ENCODE measurements at places on chromosomes 11 and 22. TPM values are rescaled to one million over a fixed set of nuclear protein-coding genes. Genes with fewer than 3 reads are reported as not detected.

The PARVG gene
- 50.6 TPM for total RNA-seq

The C11orf52 gene
- total RNA-seq = not detected

The UBQLNL gene
- total RNA-seq = 0.18 TPM

The EIF4G2 gene
- total RNA-seq = 1,108 TPM

The MS4A12 gene
- not detected for total RNA-seq

The TIMP3 gene
- total RNA-seq = not detected

The KRTAP5-2 gene
- not detected for total RNA-seq

The PCNX3 gene
- 55.2 TPM for total RNA-seq

The KDELR3 gene
- total RNA-seq = 1.3 TPM

The P2RY2 gene
- total RNA-seq = not detected

The NLRP6 gene
- total RNA-seq = 5.2 TPM

The CHRM1 gene
- total RNA-seq = not detected

The CCDC188 gene
- total RNA-seq = not detected

The BTBD18 gene
- not detected for total RNA-seq

- peaks cover 6% of the 10 kb centered on the region for H3K36me3 ChIP-seq
- no peak overlapping the region for H3K4me3 ChIP-seq
- H3K4me1 ChIP-seq = peaks cover 30% of the 10 kb centered on the region
- H3K27me3 ChIP-seq = peaks cover 19% of the 10 kb centered on the region
- no peak for DNase-seq
Observed at GRCh38 chr11:123235117-123235655, 40.1 kb upstream of the CLMP start.

- H3K4me3 ChIP-seq = no peak overlapping the region
- no peaks in the 10 kb centered on the region for H3K4me1 ChIP-seq
- DNase-seq = no peak
Observed at GRCh38 chr11:119990309-119991021, 147.4 kb downstream of the TRIM29 start.

GRCh38 chr22:20572132-20572802 lies 64.9 kb downstream of the MED15 start:
- DNase-seq = no peak
- peaks cover 43% of the 10 kb centered on the region for H3K36me3 ChIP-seq
- peaks cover 48% of the 10 kb centered on the region for H3K4me1 ChIP-seq

DNA sequence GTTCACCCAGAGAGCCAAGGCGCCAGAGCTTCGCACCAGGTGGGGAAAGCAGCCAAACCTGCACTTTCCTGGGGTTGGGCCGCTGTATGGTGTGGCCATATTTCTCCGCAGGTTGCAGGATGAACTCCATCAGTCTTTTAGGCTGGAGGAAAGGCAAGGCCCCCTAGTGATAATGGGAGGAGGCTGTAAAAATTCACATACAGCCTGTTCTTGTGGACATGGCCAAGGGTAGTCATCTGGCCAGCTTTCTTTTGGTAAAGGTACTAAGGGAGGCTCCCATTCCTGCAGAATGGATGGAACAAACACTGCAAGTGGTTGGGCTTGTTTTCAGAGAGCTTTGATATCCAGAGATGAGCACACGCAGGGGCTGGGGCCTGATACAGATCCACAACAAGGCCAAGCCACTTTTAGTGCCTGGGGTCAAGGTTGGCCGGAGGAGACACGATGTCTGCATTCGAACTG lies 29.6 kb downstream of the C22orf31 start:
- H3K4me3 ChIP-seq = no peak overlapping the region
- DNase-seq = no peak
- H3K4me1 ChIP-seq = peaks cover 4% of the 10 kb centered on the region
- H3K27ac ChIP-seq = no peak overlapping the region

GRCh38 chr11:12056119-12056518 lies 47.7 kb upstream of the DKK3 start:
- H3K4me1 ChIP-seq = peaks cover 12% of the 10 kb centered on the region
- H3K36me3 ChIP-seq = no peaks in the 10 kb centered on the region
- no peak overlapping the region for H3K4me3 ChIP-seq
- no peak for DNase-seq
- H3K27me3 ChIP-seq = no peaks in the 10 kb centered on the region

GRCh38 chr22:23152238-23153114 lies 7.2 kb downstream of the RAB36 start:
- no peak overlapping the region for H3K27ac ChIP-seq
- no peaks in the 10 kb centered on the region for H3K36me3 ChIP-seq
- DNase-seq = no peak
- H3K27me3 ChIP-seq = peaks cover 3% of the 10 kb centered on the region

DNA sequence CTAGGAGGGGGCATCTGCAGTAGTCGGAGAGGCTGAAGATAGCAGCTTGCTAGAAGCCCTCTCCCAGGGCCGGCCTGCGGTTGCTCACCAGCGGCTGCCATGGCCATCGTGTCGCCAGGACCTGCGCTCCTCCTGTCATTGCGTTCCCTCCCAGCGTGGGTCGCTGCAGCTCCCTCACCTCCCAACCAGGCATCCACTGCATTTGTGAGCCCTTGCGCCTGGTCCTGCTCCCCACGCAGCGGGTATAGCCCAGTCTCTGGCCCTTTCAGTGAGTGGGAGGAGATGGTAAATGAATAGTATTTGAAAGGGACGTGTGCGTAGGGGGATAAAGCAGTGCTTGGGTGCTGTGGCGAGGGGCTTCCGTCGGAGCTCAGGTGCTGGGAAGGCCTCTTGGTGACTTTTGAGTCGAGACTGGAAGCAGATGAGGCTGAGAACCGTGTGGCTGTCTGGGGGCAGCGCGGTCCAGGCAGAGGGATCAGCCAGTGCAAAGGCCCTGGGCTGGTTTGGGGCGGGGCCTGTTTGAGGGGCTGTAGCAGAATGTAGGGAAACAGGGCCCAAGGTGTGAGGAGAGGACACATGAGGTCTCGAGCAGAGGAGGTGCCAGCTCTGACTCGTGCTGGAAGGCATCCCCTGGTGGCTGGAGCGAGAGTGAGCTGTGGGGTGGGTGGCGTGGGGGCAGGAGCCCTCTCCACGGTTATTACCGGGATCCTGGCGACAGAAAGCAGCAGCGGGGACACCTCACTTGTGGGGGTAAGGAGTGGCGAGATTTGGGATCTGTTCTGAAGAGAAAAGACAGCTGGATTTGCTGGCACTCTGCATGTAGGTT lies 39.3 kb downstream of the LRP5 start:
- no peak overlapping the region for H3K4me3 ChIP-seq
- peaks cover 2% of the 10 kb centered on the region for H3K36me3 ChIP-seq
- no peak overlapping the region for H3K27ac ChIP-seq
- H3K27me3 ChIP-seq = no peaks in the 10 kb centered on the region
- H3K4me1 ChIP-seq = peaks cover 13% of the 10 kb centered on the region

GRCh38 chr11:37804666-37805065 lies 1206.6 kb upstream of the RAG2 start:
- H3K27ac ChIP-seq = no peak overlapping the region
- no peak for DNase-seq
- no peaks in the 10 kb centered on the region for H3K4me1 ChIP-seq

DNA sequence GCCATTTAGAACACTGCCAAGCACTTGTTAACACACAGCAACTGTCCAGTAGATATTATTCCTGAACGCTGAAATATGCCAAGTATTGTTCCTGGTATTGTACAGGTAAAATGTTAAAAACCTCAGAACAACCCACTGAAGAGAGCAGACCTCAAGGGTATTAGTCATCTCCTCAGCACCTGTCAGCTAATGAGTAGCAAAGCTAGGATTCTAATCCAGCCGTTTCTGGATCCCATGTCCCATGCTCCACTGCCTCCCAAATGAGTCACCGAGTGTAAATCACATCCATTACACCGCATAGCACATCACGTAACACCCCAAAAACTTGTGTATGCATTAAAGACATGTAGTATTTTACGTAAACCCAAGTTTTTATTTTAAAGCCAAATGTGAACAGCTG lies 705.4 kb upstream of the TENM4 start:
- no peaks in the 10 kb centered on the region for H3K36me3 ChIP-seq
- no peaks in the 10 kb centered on the region for H3K4me1 ChIP-seq
- no peak overlapping the region for H3K27ac ChIP-seq
- DNase-seq = no peak
- H3K27me3 ChIP-seq = no peaks in the 10 kb centered on the region

- H3K36me3 ChIP-seq = no peaks in the 10 kb centered on the region
- no peak overlapping the region for H3K4me3 ChIP-seq
- H3K4me1 ChIP-seq = peaks cover 45% of the 10 kb centered on the region
Observed at GRCh38 chr11:36364551-36365325, 68.7 kb downstream of the PRR5L start.

- DNase-seq = no peak
- no peak overlapping the region for H3K4me3 ChIP-seq
- H3K36me3 ChIP-seq = no peaks in the 10 kb centered on the region
- no peaks in the 10 kb centered on the region for H3K4me1 ChIP-seq
- H3K27ac ChIP-seq = no peak overlapping the region
Observed at GRCh38 chr11:65700399-65700798, 11.7 kb upstream of the KAT5 start.

- DNase-seq = no peak
- H3K4me1 ChIP-seq = no peaks in the 10 kb centered on the region
- H3K36me3 ChIP-seq = no peaks in the 10 kb centered on the region
- H3K27ac ChIP-seq = no peak overlapping the region
- H3K4me3 ChIP-seq = no peak overlapping the region
Observed at GRCh38 chr11:72189455-72190250, 2.3 kb upstream of the FOLR1 start.

GRCh38 chr11:8658321-8659057 lies 24.0 kb downstream of the TRIM66 start:
- no peak overlapping the region for H3K4me3 ChIP-seq
- H3K4me1 ChIP-seq = peaks cover 10% of the 10 kb centered on the region
- H3K27me3 ChIP-seq = no peaks in the 10 kb centered on the region
- no peak overlapping the region for H3K27ac ChIP-seq
- peaks cover 4% of the 10 kb centered on the region for H3K36me3 ChIP-seq

- H3K36me3 ChIP-seq = no peaks in the 10 kb centered on the region
- H3K4me3 ChIP-seq = no peak overlapping the region
- peaks cover 6% of the 10 kb centered on the region for H3K4me1 ChIP-seq
- no peak overlapping the region for H3K27ac ChIP-seq
- H3K27me3 ChIP-seq = no peaks in the 10 kb centered on the region
Observed at GRCh38 chr22:23157560-23158515, 12.6 kb downstream of the RAB36 start.

DNA sequence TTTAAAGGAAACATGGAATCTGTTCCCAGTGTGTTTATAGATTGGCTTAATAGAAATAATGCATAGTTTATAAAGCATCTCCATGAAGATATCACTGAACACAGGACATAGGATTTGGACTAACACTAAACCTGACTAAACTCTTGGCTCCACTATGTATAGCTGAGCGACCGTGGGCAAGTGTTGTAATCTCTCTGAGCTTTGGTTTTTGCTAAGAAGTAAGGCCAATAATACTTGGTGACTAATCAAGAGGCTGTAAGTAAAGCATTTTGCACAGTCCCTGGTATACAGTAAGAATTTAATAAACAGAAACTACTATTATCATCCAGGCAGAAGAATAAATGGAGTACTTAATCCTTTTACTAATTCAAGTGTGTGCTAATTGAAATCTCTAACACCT lies 125.5 kb upstream of the MTMR2 start:
- peaks cover 45% of the 10 kb centered on the region for H3K4me1 ChIP-seq
- no peak overlapping the region for H3K27ac ChIP-seq
- H3K36me3 ChIP-seq = peaks cover 10% of the 10 kb centered on the region
- no peak overlapping the region for H3K4me3 ChIP-seq

- peaks cover 49% of the 10 kb centered on the region for H3K4me1 ChIP-seq
- peak; percentile 47 for DNase-seq
- H3K4me3 ChIP-seq = no peak overlapping the region
Observed at GRCh38 chr11:33065445-33066178, 26.2 kb downstream of the TCP11L1 start.

DNA sequence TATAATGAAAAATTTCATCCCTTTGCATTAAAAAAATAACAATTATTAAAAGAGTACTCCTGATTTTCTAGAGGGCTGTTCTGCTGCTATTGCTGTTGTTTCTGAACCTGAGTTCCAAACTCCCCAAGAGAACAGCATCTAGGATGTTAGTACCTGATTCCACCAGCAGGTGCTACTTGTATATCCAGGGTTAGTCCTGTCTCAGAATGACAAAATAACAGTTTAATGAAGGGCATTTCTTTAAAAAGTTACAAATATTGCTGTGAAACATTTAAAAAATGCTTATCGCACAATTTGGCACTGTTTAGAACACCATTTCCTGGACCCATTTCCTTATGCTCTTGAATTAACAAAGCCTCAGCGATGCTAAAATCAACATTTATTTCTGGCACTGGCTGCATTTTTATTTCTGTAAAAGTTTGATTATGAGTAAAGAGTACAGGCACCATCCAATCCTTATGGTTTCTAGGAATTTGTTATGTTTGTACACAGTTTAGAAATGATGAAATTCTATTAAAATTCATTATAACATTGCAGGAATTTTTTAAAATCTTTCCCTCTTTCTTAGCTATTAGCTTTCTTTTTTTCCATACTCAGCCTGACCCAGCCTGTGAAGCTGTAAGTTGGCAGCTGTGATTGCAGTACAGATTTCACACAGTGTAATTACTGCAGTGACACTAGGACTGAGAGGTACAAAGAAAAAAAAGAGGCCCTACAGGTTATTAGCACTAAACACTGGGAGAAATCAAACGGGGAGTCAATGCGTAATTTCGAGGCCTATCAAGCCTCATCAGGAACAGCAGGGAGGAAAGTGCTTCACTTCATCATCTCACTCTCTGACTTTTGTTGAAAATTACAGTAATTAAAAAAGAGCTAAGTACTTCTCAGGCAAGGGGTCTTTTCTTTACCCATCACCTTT lies 208.8 kb downstream of the DCDC1 start:
- no peak for DNase-seq
- H3K27ac ChIP-seq = no peak overlapping the region
- no peak overlapping the region for H3K4me3 ChIP-seq
- H3K4me1 ChIP-seq = no peaks in the 10 kb centered on the region
- no peaks in the 10 kb centered on the region for H3K27me3 ChIP-seq
- no peaks in the 10 kb centered on the region for H3K36me3 ChIP-seq

GRCh38 chr11:19093976-19094375 lies 23.0 kb upstream of the ZDHHC13 start:
- H3K4me3 ChIP-seq = no peak overlapping the region
- DNase-seq = no peak
- H3K27me3 ChIP-seq = peaks cover 23% of the 10 kb centered on the region
- H3K36me3 ChIP-seq = no peaks in the 10 kb centered on the region
- H3K27ac ChIP-seq = no peak overlapping the region

DNA sequence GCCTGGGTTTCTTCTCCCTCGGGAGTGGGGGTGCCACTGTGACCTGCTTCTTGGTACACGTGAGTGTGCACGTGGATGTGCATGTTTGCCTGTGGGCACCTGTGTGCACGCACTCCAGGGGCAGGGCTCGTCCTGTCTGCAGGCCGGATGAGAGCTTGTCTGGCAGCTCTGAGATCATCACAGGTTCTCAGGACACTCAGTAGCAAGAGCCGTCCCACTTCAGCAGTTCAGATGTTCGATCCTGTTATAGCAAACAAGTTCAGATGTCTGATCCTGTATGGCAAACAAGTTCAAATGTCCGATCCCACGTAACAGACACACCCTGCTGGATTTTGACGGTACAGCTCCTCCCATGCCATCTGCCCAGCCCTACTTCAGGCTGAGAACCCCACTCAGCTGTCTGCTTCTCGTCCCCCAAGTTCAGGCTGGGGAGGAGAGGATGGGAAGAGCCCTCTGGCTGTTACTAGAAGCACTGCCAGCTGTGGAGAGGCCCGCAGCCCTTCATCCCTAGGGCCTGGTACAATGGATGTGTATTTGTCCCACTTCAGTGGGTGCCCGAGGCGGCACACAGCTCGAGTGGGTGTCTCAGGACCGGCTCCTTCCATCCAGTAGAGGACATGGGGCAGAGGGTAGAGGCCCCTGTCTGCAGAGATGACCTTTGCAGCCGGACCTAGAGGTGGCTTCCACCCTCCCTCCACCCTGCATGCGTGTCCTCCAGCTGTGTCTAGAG lies 1126.9 kb downstream of the BRD1 start:
- no peak for DNase-seq
- H3K27ac ChIP-seq = no peak overlapping the region
- no peaks in the 10 kb centered on the region for H3K4me1 ChIP-seq
- no peaks in the 10 kb centered on the region for H3K36me3 ChIP-seq
- H3K4me3 ChIP-seq = no peak overlapping the region
